ENCODE measurements at places on chromosomes 2 and 18.

DNA sequence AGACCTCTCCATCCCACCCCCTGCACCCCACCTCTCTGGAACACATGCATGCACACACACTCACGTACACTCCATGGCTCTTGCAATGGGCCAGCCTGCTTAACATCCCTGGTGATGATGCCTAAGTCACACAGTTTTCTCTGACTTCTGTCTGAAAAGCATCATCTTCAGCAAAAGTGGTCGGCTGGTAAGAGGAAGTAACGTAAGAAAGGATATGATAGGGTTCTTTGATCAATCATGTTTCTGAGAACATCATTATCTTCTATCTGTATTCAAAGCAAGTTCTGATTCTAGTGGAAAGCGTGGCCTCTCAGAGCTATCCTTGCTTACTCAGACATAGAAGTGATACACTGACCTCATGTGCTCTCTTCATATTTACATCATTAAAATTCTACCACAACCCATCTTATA, 11.4 kb upstream of the NDUFV2 start:
- DNase-seq: no peak

DNA sequence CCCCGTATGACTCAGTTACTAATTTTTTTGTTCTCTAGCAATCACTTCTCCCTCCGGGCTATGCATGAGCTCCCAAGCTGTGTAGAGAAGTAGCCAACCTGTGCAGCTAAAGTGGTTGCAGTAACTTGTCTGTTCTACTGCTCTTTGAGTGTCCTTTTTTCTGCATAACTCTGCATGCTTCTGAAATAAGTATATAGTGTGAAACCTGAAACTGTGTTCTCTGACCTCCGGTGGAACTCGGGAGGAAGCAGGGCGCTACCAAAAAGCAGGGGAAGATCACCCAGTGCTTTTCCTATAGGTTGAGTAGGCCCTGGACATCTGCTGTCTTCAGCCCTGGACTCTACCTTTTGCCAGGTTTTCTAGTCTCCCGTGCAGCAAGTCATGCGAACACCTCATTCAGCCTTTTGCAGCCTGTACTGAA, 47.8 kb downstream of the PHLPP1 start:
- no peak for DNase-seq

- DNase-seq: no peak
These were observed 15.7 kb downstream of the ERMN start for GRCh38 chr2:157309878-157310277.

DNA sequence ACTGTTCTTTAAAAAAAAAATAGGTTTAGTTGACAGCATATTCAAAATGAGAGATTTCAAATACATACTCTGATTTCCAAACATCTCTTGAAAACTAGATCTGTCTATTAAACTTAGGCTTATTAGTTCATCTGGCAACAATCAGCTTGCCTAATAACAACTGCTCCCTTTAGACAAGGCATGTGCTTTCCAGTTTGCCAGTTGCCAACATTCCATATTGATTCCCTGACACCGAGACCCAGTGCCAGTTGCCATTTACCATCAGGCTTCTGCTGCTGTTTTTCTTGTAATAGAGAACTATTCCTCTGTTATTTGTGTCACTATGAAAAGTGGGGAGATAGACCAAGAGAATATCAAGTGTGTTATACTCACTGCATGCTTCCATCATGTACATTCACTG, 256.0 kb downstream of the C1D start:
- no peak for DNase-seq

GRCh38 chr2:221771297-221771696, 199.2 kb upstream of the EPHA4 start:
- no peak for DNase-seq

GRCh38 chr2:179642462-179642861, 218.9 kb downstream of the ZNF385B start:
- DNase-seq: no peak

DNA sequence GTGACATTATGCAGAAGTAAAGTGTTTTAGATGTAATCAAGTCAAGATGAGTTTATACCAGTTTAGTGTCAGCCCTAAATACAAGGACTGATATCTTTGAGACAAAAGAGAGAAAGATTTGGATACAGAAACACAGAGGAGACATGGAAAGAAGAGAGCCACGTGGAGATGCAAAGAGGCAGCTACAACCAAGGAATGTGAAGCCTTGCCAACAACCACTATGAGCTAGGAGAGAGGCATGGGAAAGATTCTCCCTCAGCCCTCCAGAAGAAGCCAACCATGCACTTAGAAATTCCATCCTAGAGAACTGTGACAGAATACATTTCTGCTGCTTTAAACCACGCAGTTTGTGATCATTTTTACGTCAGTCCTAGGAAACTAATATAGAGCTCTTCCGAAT, 217.2 kb downstream of the DOK6 start:
- DNase-seq: no peak

DNA sequence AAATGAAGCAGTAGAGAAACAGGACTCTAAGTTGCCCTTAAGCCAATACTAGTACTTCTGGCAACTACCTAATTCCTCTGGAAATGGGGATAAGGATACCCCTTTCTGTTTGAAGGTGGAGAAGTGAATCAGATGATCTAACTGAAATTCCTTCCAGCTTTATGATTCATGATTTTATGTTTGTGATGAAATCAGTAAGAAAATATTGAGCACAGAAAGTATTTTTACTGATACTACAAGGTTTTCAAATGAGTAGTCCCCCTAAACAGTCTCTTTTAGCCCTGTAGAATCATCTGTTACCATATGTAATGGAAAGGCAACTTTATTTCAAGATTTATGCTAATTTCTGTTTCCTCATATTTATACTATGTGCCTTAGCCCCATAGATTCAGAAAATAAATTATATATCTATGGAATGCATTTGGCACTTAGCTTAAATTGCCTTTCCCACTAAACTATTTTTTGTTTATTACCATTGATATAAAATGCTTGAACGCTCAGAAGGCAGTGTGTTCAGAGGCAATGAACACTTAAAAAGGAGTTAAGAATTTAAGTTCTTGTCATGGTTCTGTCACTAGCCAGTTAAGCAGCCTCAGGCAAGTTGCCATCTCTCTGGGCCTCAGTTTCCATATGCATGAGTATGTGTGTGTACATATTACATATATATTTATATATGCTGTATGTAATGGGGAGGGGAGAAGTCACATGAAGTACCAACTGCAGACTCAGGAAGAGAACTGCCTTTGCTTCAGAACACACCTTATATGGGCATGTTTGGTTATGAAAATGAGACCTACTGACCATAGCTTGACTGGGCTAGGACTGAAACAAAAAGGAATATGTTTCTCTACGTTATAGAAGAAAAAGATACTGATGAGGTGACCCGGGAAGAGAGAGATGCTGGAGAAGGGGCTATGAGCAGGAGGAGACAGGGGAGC, 97.7 kb downstream of the CDC42EP3 start:
- no peak for DNase-seq

GRCh38 chr2:9982248-9982647, 30.8 kb downstream of the GRHL1 start:
- DNase-seq: no peak

DNA sequence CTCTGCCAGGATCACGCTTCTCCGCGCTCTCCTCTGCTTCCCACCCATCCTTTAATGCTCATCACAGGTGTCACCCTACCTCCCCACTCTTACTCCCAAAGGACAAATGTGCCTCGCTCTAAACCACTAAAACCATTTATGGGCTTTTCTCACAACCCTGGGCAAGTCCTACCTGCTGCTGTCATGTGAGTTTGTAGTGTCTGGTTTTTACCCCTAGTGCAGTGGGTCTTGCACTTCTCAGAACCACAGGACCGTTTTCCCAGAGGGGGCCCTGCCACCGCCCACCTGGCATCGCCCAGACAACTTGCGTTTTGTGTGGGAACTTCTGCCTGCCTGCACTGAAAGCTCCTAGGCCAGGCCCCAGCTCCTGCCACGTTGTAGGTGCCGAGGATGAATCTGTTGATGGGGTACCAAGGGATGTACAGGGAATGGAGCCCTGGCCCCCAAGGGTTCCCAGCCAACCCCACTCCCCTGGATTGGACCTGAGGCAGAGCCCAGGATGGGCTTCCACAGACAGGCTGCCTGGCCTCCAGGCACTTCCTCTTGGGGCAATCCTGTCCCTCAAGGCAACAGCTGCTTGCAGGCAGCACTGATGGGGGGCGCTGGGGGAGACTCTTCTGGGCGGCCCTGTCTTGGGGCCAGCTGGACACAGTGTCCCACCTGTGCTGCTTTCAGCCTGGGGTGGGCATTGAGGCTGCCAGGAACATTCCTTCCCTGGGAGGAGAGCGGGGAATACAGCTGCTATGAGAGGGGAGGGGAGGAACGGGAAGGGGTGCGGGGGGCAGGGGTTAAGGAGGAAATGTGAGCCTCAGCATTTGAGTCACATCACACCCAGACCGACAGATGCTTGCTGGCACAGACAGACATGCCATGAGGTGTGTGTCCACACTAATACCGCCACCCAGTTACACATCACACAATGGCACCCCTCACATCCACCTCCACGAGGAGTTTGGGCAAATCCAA, 176.3 kb downstream of the ZFP36L2 start:
- DNase-seq: no peak

DNA sequence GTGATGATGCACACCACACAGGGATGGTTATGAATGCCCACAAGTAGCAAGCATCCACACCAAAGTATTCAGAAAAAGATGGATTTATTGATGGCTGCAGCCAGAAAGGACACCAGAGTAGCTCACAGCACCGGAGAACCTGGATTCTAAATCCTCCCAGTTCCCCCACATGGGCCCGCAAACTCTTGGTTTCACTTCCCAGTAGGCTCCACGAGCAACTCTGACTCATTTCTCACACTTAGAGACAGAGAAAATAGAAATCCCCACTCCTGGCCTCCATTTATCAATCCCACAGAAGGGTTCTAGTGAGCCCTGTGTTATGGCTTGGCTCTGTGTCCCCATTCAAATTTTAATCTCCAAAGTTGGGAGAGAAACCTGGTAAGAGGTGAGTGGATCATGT, 426.7 kb upstream of the MYT1L start:
- no peak for DNase-seq

DNA sequence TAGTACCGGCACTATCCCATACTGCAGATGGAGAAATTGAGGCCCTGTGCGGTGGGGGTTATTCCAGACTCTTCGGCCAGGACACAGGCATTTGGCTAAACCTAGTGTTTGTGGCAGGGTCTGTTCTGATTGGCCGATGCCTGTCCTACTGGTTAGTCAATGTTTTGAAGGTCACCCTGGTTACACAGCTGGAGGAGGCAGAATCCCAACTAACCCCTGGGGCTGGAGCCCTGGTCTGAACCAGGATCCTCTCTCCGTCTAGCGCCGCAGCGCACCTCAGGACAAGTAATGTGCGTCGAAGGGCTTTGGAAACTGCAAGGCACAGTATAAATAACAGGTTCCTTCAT, 19.4 kb downstream of the TEX44 start:
- peak; percentile 75 for DNase-seq

- DNase-seq: no peak
These were observed 12.1 kb downstream of the PXDN start for GRCh38 chr2:1731963-1732768.

DNA sequence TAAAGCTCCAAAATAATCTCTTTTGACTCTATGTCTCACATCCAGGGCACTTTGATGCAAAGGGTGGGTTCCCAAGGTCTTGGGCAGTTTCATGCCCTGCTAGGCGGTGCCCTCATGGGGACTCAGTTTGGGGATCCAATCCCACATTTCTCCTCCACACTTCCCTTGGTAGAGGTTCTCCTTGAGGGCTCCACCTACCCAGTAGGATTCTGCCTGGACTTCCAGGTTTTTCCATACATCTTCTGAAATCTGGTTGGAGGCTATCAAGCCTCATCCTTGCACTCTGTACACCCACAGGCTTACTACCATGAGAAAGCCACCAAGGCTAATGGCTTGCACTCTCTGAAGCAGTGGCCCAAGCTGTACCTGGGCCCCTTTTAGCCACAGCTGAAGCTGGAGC, 49.8 kb upstream of the ERMN start:
- no peak for DNase-seq

DNA sequence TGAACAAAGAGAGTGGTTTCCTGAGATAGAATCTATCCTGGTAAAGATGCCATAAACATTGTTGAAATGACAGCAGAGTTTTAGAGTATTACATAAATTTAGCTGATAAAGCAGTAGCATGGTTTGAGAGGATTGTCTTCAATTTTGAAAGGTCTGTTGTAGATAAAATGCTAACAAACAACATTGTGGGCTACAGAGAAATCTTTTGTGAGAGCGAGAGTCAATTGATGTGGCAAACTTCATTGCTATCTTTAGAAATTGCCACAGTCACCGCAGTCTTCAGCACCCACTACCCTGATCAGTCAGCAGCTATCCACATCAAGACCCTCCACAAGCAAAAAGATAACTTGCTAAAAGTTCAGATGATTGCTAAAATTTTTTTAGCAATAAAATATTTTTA, 17.5 kb downstream of the VRK2 start:
- DNase-seq: no peak

- no peak for DNase-seq
These were observed 204.4 kb downstream of the SRBD1 start for GRCh38 chr2:45406621-45407020.

DNA sequence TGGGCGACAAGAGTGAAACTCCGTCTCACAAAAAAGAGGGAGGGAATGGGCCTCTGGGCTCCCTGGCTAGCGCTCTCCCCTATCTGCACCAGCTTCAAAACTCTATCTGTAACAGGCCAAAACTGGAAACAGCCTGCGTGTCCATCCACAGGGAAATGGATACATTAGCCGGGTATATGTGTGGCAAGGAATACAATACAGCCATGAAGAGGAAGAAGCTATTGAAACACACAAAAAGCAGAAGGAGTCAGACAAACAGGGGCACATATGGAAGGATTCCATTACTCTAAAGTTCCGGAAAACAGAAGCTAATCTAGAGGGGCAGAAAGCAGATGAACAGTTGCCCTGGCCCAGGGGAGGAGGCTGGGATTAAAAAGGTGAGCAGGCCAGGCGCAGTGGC, 24.6 kb upstream of the SLC35F6 start:
- no peak for DNase-seq

DNA sequence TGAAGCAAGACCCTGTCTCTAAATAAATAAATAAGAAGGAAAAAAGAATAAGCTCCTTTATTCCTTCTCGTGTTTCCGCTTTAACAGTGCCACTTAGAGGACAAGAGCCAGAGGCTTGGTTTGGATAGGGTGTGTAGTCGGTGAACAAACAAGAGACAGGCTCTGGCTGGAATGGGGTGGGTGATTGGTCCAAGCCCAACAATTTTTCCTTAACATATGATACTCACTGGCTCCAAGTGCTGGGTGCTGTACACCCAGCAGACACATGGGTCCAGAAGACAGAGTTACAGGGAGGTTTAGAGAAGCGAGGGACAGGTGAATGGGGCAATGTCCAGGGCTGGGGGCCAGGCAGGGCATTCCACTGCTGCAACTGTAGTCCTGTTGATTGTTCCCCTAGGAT, 77.8 kb downstream of the NCAPH start:
- DNase-seq: peak; percentile 33

GRCh38 chr2:181790716-181791649, 100.5 kb upstream of the ITPRID2 start:
- DNase-seq: no peak

DNA sequence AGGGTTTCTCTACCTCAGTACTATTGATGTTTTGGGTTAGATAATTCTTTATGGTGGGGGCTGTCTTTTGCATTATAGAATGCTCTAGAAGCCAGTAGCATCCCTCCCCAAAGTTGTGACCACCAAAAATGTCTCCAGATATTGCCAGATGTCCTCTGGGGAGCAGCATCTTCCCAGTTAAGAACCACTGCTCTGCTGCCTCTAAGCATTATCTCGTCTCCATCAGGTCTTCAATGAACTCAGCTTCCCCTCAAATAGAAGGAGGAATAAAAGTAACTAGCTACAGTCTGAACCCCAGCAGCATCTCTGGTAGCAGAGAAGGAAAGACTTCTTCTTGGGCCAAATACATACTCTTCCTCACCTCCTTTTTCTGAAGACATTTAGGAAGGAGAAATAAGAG, 244.1 kb downstream of the AGPS start:
- DNase-seq: no peak

Data from NCI-H1417 (cell line).